Hematopoietic multipotent progenitor cell treated with erythropoietin and hydrocortisone succinate and interleukin-3 and kit ligand, for 17 days (in vitro differentiated cells): ENCODE measurements at places on chromosomes 5 and 9.

GRCh38 chr5:91830361-91830953 lies 447.3 kb upstream of the ARRDC3 start:
- DNase-seq = no peak

GRCh38 chr9:72954431-72955125 lies 1.7 kb upstream of the ALDH1A1 start:
- no peak for DNase-seq

DNA sequence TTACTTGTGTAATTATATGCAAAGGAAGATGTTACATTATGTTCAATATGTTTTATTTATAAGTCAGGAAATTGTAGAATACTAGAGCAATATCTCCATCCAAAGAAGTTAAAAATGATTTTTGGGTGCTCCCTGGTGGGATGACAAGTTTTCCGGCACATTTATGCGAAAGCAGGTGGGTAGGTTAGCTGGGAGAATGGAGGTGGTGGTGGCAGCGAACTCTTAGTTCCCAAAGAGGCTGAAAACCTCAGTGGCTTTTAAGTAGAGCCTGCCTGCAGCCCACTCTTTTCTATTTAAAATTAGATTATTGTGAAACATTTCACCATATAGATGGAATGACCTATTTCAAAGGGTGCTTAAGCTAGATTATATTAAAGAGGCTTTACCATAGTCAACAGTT lies 51.8 kb downstream of the ANKRD33B start:
- DNase-seq = no peak

GRCh38 chr5:121704291-121704690 lies 147.4 kb upstream of the FTMT start:
- no peak for DNase-seq

- no peak for DNase-seq
These were observed 63.0 kb upstream of the BASP1 start for GRCh38 chr5:17154211-17154996.

DNA sequence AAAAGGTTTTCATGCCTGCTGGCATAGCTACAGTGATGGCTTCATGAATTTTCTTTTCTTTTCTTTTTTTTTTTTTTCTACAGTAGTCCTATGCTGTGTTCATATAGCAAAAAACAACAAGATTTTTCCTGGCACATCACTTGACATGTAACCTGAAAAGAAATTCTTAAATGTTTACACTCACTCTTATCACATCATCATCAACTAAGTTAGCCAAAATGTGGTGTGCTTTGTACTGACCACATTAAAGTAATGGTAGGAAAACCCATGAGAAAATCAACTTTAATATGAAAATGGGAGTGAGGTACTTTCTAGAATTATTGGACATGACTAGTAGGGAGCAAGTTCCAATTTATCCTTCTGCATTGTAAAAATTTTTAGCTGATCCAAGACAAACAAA lies 146.7 kb downstream of the SSBP2 start:
- DNase-seq = no peak

- DNase-seq = no peak
These were observed 143.8 kb downstream of the MELK start for GRCh38 chr9:36716496-36716895.

GRCh38 chr9:15353892-15354291 lies 46.9 kb upstream of the TTC39B start:
- no peak for DNase-seq

GRCh38 chr5:131942016-131942415 lies 3.4 kb downstream of the MEIKIN start:
- no peak for DNase-seq

- no peak for DNase-seq
These were observed 87.3 kb downstream of the GAS1 start for GRCh38 chr9:86860006-86860405.

GRCh38 chr5:103208460-103208859 lies 50.1 kb upstream of the MACIR start:
- DNase-seq = no peak

DNA sequence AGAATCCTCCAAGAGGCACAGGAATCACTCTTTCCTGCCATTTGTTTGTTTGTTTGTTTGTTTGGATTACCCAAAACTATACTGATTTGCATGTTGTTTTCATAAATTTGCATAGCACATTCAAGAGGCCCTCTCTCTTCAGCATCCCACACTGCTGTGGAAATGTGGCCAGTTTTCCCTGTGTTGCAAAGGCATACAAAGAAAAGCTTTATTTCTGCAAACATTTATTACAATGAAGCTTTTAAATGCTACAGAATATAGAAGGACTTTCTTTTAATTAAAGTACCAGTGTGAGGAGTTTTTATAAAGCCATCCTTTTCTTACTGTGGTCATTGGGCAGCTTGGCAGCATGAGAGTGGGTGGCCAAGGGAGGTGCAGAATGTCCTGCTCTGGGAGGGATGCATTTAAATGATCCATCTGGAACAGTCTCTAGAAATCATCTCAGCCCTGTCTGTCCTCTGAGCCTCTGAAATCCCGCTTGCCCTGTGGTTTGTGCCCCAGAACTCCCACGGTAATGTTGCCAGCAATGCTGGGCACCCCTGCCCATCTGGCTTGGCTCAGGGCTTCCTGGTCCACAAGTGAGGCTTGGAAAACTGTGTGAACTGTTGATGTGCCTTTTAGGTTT lies 356.8 kb upstream of the KIF2A start:
- DNase-seq = no peak

- no peak for DNase-seq
These were observed 407.4 kb upstream of the SEMA6A start for GRCh38 chr5:116982035-116982434.

DNA sequence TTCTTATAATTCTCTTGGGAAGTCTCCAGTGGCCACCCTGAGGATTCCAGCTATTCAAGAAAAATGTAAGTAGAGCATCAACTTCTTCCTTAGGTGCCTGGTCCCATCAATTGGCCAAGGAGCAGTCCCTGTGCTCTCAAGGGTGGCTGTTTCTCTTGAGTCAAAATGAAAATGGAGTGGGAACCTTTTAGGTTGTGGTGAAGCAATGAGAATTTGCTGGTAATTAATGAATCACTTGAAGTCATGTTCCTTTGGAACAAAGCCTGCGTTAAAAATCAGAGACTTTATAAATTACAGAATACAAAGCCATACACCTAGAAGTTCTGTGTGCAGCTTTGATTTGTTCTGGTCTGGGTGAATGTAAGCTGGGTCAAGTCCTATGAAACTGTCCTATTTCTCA lies 48.9 kb downstream of the IL31RA start:
- no peak for DNase-seq

GRCh38 chr9:99592834-99593574 lies 228.7 kb upstream of the NR4A3 start:
- no peak for DNase-seq

- DNase-seq = no peak
These were observed 153.3 kb upstream of the SPRY4 start for GRCh38 chr5:142478113-142478512.

DNA sequence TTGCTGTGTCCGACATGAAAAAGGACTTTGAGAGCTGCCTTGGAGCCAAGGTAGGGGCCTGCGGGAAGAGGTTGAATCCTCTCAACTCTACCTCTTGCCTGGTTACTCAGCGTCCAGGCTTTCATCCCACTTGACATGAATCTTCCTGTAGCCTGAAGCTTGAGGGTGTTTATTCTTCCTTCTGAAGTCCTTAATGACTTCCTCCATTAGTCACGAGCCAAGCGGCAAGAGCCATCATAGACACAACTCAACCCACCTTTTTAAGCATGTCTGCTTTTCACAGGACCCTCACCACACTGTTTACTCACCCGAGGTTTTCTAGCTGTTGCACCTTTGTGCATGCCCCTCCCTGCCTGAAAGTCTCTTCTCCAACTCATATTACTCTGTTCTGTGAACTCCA lies 40.2 kb downstream of the ACO1 start:
- no peak for DNase-seq

DNA sequence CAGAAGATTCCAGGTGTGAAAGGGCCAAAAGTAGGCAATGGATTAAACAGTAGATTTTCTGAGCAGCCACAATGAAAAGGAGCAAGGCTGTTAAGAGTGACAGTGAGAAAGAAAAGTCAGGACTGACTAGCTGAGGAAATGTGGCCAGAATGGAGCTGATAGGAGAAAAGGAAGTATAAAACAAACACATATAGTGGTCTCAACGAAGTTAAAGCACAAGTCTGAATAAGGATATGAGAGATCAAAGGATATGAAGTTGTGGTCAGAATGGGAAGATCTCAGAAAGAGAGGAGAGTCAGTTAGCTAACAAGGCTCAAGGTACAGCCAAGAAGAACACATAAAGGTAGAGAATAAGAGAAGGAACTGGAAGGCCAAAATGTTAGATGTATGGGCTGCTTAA lies 39.9 kb downstream of the FNIP1 start:
- no peak for DNase-seq
